SHP77 treated with DMSO at 0.1 percent for 48 hours (cell line): ENCODE measurements at places on chromosomes 2 and 18.

DNA sequence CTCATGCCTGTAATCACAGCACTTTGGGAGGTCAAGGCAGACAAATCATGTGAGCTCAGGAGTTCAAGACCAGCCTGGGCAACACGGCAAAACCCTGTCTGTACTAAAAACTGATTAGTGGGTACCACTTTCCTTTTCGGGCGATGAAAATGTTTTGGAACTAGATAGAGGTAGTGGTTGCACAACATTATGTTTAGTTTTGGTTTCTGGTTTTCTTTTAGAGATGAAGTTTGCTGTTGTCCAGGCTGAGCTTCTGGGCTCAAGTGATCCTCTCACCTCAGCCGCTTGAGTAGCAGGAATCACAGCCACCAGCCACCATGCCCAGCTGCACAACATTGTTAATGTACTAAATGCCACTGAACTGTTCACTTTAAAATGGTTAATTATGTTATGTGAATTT, 27.6 kb downstream of the AAK1 start:
- no peak for DNase-seq

GRCh38 chr2:105887256-105887655, 142.5 kb downstream of the NCK2 start:
- DNase-seq = no peak

- no peak for DNase-seq
Measured at GRCh38 chr18:54532962-54533361, 58.1 kb upstream of the DYNAP start.

GRCh38 chr2:211093743-211094303, 537.4 kb downstream of the CPS1 start:
- DNase-seq = no peak

GRCh38 chr2:145652036-145652435, 1132.1 kb upstream of the ZEB2 start:
- DNase-seq = no peak

GRCh38 chr18:79577451-79578395, 101.9 kb upstream of the CTDP1 start:
- no peak for DNase-seq

GRCh38 chr2:216082117-216082711, 495 bp downstream of the TMEM169 start:
- no peak for DNase-seq

DNA sequence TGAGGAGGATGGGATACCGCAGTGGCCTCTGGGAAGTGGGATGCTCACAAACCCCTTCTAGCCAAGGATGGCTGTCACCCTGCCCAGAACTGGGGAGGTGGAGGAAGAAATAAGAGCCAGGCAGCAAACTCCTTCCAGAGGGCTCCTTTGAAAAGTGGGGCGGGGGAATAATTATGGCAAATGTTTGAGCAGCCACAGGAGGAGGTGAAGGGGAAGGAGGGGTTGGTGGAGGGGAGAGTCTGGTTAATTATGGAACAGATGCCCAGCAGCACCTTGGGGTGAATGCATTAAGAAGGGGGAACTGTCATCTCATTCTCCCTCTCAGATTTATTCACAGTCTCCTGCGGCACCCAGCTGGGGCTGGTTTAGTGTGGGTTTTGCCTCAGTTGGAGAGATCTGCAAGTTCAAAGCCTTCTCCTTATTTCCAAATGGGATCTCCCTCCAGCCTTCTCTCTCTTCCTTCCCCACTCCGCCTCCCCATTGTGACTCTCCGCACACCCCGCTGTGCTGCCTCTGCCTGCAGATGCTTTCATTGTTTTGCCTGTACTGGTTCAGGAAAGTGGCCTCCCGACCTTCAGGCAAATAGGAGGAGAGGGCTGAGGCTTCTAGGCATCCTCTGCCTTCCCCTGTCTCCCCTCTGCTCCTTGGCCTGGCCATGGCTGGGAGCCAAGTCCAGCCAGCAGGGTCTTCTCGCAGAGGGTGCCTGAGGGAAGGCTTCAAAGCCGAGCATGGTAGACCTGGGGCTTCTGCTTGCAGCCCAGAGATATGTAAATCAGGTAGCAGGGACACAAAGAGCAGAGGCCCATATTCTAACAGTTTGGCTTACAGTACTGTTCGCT, 457.2 kb upstream of the MEX3C start:
- no peak for DNase-seq

- no peak for DNase-seq
Measured at GRCh38 chr2:12236136-12236844, 480.4 kb upstream of the TRIB2 start.

DNA sequence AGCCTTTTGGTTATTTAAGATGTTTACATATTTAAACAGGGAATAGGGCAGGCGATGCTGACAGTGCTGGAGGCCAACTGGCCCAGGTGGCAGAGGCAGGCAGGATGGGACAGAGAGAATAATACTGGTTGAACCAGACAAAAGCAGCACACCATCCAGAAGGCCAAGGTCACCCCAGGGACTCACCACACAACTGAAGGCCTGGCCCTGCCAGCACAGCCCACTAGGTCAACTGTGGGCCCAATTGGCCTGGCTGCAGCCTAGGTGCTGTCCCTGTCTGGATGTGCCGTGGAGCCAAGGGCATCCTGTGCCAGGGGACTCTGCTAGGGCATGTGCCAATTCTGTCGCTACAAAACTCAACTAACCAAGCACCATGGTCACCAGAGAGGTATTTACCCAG, 69.2 kb downstream of the RNF152 start:
- no peak for DNase-seq

DNA sequence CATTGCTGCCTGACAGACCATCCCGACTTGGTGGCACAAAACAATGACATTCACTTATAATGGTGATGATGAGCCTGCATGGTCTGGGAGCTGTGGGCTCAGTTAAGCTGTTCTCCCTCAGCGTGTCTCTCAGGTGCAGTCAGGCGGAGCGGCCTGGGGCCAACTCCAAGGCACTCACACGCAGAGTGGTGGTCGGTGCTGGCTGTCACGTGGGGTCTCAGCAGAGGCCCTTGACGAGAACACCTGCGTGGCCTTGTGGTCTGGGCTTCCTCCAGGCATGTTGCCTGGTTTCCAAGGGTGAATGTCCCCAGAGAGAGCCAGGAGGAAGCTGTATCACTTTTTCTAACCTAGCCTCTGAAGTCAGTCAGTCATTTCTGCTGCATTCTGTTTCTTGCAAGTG, 29.8 kb downstream of the ARMC9 start:
- no peak for DNase-seq

DNA sequence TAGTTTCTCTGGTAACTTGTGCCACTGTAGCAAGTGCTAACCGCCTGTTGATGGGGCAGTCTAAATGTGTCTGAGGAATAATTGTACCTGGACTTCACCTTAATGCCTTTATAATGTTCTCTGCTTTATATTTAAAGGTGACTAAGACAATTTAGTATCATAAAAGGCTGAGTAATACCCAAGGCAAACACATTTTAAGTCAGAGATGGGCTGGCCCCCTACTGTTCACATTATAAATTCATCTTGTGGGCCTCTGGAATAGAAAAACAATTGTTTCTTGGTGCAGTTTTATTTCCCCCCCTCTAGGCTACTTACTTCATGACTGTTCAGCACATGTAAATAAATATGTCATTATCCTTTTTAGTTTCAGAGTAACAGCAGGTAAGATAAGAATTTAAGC, 559.3 kb upstream of the PIK3C3 start:
- no peak for DNase-seq

DNA sequence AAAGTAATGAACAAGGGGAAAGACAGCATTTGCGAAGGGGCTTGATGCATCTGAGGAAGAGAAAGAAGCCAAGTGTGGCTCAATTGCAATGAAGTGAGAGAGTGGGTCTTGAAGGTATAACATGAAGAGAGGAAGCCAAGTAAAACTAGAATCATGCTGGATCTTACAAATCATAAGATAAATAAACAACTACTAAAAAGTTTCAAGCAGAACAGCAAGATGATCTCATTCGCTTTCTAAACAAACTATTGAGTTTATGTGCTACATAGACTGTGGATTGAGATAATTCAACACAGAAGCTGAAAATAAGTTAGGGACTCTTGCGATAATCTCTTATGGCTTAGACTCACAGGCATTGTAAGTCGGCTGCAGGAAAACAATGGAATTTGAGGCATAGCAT, 1310.5 kb upstream of the NRXN1 start:
- DNase-seq = no peak

GRCh38 chr2:49351560-49351959, 197.2 kb upstream of the FSHR start:
- no peak for DNase-seq

GRCh38 chr2:156333274-156333950, 891 bp upstream of the NR4A2 start:
- DNase-seq = no peak

- no peak for DNase-seq
Measured at GRCh38 chr2:13768274-13768673, 864.2 kb upstream of the LRATD1 start.

DNA sequence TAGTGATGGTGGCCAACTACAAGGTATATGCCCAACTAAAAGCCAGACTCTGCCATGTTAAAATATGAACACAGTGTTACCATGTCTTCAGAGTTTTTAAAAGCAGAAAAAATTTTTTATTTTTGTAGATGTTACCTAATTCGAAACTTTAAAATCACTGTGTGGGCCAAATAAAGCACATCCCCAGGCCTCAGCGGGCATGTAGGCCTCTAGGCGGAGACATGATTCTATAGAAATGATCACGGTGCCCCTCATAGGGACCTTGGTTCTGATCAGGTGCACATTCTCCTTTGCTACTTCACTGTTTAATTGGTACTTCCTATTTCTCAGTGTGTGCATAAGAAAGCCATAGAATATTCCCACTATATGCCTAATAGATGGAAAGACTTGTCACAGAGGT, 349.2 kb downstream of the XIRP2 start:
- no peak for DNase-seq

GRCh38 chr2:168194784-168195522, 52.4 kb downstream of the STK39 start:
- DNase-seq = no peak

DNA sequence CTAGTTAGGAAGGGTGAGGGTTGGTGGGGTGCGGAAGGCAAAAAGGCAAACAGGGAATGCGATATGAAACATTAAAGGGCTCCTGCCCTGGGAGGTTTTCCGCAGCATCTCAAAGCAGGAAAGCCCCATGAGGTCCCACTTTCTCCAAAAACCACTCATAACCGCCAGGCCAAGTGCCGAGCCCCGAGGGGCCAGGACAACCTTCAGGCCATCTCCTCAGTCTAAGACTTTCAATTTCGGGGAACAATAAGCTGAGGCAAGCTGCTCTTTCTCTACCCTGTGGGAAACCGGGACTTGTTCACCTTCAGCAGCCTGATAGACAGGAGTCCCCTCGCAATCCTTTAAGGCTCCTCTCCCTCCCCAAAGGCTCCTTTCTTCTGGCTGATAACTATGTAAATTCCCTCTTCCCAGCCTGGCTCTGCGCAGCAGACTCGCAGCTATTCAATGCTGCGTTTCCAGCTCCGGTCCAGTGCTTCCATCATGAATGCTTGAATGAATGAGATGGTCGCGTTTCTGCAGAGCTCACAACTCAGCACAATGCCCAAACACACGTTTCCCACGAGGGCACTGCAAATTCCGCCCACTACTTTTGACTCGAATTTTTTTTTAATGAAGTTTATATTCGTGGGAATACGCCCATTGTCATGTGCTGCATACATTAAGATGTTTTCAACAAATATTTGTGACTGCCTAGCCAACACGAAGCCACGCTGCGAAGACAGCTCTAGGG, 1.4 kb downstream of the LAMA1 start:
- no peak for DNase-seq

- no peak for DNase-seq
Measured at GRCh38 chr2:6214471-6214870, 522.3 kb downstream of the SOX11 start.
